Fibroblast of upper back skin (primary cell): ENCODE measurements at places on chromosomes 4 and X.

- no peak for DNase-seq
Observed at GRCh38 chr4:907103-907400, 25.1 kb downstream of the GAK start.

DNA sequence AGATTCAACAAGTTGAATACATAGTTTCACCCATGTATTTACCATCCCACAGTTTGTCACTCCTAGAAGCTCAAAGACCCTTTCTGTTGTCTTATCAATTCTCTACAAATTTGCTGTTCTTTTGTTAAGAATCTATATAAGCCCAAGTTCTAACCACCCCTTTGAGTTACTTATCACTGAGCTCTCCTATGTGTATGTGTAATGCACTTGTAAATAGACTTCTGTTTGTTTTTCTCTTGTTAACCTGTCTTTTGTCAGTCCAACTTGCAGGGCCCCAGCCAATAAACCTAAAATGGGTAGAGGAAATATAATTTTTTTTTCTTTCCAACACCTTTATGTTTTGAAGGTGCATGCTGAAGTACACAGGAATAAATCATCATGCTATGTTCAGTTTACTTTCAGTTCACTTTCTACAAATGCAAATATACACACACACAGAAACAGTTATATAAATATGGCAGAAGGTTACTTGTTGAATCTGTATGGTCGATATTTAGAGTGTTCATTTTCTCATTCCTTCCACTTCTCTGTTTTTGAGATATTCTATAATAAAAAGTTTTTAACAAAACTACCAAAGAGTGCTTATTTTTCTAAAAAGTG lies 22.3 kb upstream of the CLOCK start:
- no peak for DNase-seq

GRCh38 chr4:657338-657833 lies 16.7 kb downstream of the ATP5ME start:
- no peak for DNase-seq

DNA sequence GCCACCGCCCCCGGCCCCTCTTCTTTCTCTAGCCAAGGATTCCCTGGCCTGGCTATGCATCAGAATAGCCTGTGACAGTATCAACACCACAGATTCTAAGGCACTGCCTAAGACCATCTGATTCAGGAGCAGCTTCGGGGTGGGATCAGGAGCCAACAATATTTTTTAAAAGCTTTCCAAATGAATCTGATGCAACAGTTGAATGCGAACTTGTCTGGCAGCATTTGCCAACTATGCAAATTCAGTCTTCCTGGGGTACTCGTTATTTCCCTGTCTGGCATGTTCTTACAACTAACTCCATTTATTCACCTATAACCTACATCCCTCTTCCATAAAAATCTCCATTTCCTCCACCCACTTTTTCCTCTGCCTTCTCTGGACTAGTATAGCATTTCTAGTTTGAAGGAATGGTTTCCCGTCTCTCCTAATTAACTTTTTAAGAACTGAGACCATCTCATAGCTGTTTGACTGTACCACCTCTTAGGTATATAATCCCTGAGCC lies 36.2 kb upstream of the UGDH start:
- DNase-seq = no peak

- DNase-seq = no peak
Observed at GRCh38 chr4:35760807-35761206, 483.5 kb downstream of the ARAP2 start.

DNA sequence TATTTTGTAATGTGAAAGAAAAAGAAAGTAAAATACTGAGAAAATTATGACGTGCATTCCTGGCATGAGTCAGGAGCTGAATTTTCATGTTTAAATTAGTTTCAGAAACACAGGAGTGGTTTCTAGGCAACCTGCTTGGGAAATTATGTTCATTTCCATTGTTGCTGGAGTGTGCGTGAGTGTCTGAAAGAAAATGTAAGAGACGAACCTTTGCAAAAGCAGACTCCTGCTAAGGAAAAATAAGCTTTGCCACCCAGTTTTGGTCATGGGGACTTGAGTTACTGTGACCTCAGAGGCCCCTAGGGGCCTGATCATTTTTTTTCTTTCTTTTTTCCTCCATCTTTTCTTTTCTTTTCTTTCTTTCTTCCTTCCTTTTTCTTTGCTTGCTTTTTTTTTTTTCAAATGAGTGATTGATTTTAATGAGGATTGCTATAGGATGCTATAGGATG lies 18.8 kb upstream of the CHRNA9 start:
- DNase-seq = peak; percentile 91

DNA sequence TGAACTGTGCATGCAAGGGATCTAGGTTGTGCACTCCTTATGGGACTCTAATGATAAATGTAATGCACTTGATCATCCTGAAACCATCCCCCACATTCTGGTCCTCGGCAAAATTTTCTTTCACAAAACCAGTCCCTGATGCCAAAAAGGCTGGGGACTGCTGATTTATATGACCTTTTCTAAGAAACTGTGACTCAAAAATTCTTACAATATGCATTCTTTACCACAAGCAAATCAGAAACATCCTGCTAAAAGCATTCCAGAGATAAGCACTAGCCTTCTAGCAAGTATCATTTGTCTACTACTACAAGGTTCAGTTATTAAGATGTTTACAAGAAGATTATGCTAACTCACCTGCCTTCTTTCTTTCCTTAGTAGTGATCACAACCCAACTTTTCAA lies 166.5 kb upstream of the PCDH7 start:
- peak; percentile 52 for DNase-seq

DNA sequence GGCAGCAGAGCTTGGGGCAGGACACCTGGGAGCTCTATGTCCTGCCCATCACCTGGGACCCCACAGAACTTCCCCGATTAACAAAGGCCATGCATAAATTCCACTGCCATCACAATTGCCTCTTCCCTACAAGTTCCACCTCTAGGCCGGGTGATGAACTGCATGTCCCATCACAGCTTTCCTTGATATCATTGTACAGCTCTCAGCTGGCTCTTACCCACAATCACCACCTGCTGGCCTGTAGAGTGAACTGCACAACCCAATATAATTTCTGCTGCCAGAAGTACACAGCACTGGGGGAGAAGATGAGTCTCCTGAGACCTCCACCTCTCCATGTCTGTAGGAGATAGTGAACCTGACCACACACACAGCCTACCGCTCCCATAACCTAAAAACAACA lies 285.0 kb upstream of the AADAT start:
- DNase-seq = no peak

- DNase-seq = no peak
Observed at GRCh38 chrX:117744958-117745357, 371.7 kb downstream of the KLHL13 start.

DNA sequence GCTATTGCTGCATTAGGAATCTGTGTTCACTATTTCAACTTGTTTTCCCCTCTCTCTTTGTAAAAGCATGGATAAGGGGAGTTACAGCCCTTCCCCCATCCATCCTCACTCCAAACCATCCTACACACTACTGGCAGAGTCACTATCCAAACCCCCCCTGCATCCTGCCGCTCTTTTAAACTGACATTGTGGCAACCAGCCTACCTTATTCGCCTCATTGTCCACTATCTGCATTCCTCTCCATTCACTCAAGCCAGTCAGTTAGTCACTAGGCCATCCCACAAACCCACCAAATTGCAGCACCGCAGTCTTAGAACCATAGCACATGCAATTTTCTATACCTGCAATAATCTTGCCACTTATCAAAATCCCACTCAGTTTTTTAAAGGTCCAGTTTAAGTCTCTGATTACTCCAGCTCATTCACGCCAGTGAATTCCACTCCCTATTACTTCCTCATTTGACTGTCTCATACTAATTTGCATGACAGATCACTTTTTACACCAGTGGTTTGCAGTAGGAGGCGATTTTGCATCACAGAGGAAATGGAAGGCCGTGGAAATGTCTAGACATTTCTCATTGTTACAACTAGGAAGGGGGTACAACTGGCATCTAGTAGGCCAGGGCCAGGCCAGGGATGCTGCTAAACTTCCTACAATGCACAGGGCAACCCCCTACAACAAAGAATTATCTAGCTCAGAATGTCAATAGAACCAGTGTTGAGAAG lies 181.8 kb downstream of the HS6ST2 start:
- DNase-seq = no peak

GRCh38 chrX:103782640-103783039 lies 6.0 kb downstream of the PLP1 start:
- DNase-seq = no peak

DNA sequence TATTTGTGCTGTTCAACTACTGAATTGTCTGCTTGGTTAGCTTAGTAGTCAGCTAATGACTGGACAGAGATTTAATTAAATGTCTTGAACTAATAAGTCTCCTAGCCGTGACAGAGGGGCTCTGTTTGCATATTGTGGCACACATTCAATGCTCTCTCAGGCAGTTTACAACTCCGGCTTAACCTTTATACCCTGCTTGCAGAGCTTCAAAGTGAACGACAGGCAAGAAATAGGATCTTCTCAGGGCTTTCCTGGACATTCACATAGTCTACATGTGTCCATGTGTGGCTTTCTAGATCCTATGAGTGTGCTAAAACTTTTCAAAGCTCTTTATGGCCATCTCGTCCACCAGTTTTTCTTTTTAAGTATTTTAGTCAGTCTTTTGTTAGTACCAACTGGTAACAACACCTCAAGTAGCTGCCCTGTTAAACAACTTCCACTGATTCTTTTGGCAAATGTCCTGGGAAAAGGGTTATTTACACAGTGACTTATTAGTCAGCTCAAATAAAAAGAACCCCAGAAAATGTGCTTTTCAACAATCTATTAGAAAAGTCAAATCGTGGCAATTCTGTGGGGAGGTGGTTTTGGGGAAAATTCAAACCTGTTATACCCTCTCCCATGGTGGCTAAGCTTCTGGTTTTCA lies 28.6 kb downstream of the OR13H1 start:
- DNase-seq = no peak

DNA sequence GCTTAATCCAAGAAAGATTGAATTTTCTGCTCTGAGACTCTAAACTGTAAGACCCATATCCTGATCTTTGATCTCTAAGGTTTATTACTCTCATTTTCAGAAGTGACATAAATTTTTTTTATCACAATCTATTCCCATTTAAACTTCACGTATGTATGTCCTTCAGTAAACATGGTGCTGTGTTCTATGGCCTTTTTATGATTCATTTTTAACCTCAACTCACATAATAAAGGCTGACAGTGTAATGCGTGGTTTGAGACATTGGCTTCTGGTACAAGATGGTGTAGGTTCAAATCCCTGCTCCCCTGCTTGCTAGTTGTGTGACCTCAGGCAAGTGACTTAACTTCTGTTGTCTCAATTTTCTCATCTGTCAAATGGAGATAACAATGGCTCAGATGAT lies 306.0 kb upstream of the AADAT start:
- no peak for DNase-seq

- no peak for DNase-seq
Observed at GRCh38 chrX:15976396-15976795, 121.8 kb upstream of the AP1S2 start.

- peak; percentile 55 for DNase-seq
Observed at GRCh38 chrX:132257116-132257515, 37.9 kb upstream of the RAP2C start.

GRCh38 chr4:85603437-85604336 lies 128.7 kb downstream of the ARHGAP24 start:
- DNase-seq = peak; percentile 8

DNA sequence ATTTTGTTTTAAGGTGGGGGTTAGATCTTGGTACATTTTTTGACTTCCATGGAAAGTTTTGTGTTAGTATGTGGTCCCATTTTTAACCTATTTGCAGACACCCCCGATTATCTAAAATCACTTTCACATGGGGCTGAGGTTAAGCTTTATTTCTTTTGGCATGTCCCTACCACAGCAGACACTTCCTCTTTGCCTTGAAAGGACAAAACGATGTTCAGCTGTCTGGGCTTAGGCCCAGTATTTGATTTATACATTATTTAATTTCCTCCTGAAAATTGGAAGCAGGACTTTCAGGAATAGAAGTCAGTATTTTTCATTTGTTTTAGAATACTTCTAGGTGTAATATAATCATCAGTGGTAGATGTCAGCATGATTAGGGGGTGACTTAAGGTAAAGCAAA lies 112.4 kb upstream of the SPRY1 start:
- peak; percentile 96 for DNase-seq

DNA sequence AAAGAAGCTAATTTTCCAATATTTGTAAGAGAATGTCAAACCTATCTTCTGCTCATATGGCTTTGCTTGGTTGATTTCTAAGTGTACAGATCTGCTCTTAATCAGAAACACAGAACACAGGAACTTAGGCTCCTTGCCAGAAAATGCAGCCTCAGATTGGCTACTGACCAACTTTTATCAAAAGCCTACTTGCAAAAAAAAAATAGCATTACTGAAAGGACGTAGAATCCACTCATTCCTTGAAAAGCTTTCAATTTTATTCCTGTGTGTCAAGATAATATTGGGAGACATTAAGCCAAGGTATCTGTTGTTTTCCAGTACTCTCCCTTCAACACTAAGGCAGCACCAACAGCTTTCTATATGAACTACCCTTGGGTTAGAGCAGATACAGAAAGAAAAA lies 127.6 kb upstream of the INTU start:
- peak; percentile 93 for DNase-seq

GRCh38 chrX:132044953-132045352 lies 21.9 kb downstream of the STK26 start:
- no peak for DNase-seq

DNA sequence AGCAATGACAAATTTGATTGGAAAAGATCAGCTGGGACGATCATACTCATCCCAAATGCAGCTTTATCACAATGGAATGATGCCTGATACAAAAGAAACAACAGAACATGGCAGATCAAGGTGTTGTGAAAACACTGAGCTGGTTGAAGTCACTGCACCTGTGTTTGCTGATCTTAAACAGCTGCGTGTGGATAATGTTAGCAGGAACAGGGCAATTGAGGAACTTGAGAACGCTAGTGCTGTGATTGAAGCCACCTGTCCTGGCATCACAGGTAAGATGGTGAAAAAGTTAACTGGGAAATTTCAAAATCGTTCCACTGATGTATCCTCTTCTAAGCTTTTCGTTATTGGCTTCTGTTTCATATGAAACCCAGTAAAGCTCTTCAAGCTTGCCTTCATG lies 27.4 kb upstream of the SOD3 start:
- no peak for DNase-seq

GRCh38 chr4:108058685-108059440 lies 69.2 kb downstream of the HADH start:
- peak; percentile 29 for DNase-seq

DNA sequence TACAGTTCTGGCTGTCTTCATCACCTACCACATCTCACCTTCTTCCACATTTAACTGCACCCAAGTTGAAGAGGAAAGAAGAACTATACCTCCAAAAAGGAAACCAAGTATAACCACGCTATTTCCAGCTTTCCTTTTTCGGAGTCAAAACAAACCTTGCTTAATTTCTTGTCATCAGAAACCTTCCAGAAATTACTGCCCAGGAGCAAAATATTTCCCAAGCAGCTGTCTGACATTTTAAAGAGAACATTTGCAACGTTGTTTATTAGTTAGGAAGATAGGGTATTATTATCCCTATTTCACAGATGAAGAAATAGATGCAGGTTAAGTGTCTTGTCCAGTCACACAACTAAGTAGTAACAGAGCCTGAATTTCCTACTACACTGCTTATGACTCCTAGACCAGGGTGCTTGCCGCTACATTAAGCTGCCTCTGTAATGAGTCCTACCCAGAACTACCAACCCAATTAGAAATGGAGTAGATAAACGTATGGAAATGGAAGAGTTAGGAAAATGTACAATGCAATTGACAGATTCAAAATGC lies 2.2 kb upstream of the ACSL4 start:
- DNase-seq = no peak

- DNase-seq = no peak
Observed at GRCh38 chrX:39982948-39983347, 114.8 kb downstream of the BCOR start.
